Uterus (tissue), 4 donors: ENCODE measurements at places on chromosomes 1 and 21.

- DNase-seq, result no peak
These were observed 76.6 kb downstream of the GPR88 start for GRCh38 chr1:100614570-100614969.

GRCh38 chr1:55153031-55153430 is 62.1 kb downstream of the USP24 start:
- DNase-seq, result no peak

DNA sequence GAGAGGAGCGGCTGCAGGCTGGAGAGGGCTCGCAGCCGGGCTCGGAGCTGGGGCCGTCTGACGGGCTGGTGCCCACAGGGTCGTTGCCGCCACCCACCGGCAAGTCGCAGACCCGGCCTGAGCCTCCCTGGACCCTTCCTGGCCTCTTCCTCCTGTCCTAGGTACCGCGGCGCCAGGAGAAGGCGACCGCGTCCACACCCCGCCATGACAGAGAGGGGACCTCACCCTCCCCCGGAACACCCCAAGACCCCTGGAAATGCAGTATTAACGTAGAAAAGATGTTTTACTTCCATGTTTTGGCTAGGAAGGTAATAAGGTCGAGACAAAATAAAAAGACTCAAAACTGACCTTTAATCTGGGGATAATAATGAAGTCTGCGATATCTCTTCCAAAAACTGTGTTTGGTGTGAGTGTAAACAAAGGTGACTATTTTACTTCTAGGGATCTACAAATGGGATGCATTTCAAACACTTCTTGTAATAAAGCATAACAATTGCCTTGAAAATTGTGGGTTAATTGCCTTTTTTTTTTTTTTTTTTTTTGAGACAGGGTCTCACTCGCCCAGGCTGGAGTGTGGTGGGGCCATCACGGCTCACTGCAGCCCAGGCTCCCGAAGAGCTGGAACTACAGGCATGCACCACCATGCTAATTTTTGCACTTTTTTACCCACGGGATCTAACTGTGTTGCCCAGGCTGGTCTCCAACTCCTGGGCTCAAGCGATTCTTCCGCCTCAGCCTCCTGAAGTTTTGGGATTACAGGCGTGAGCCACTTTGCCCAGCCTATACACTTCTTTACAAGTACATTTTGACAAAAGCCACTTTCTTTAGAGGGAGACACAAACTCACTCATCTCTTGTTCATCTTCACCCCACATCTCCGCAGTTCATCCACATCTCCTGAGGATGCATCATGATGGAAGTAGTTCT is 838 bp upstream of the RSRP1 start:
- no peak for DNase-seq

- DNase-seq, result no peak
These were observed 114.6 kb upstream of the ATP1B1 start for GRCh38 chr1:168991667-168992475.

DNA sequence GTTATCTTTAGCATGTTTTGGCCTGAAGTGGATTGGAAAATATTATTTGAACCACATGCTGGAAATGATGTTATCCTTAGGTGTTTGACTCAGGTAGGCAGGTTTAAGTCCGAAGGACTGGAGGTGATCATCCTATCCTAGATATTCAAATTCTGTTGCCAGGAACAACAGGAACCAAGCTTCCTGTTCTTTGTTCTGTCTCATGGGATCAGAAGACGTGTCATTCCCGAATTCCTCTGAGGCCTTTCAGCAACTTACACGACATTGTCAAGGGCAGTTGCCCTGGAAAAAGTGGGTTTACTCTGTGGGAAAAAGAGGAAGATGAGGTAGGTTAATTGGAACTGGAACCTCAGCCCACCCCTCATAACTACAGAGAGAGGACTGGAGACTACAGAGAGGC is 36.6 kb downstream of the SLAMF6 start:
- no peak for DNase-seq

- DNase-seq, result no peak
These were observed 239.7 kb upstream of the PLD5 start for GRCh38 chr1:242764161-242764560.

DNA sequence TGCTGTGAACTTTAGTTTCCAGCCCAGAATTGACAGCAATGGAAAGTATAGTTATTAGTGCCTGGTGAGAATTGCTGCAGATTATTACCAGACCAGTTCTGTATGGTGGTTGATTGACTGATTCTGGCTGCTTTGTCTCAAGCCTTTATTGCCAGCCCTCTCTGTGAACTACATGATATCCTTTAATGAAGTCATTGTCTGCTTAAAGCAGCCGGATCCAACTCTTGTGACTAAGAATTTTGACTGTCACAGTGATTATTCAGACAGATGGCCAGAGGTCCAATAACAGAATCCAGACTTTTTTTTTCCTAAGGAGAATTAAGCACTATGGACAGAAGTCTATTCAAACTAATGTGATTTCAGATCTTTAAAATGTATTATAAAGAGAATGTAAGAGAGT is 1548.6 kb upstream of the B3GALT2 start:
- DNase-seq, result no peak

DNA sequence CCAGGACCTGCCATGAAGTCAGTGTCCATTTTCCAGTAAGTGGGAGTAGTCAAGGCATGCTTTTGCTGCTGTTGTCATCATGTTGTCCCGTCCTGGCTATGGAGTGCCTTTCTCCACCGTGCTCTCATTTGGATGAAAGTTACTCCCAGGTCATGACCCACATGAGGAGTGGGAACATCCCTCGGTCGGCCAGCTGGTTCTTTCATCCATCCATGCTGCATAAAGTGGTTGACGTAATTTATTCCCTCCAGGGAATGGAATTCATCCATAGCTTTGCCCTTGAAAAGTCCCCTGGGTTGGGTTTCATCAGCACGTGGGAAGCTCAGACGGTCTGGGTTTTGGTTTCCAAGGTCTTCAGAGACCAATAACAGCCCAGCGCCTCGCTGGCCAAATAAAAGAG is 11.6 kb downstream of the PLA2G2A start:
- peak; percentile 17 for DNase-seq

- no peak for DNase-seq
These were observed 19.2 kb downstream of the SFT2D2 start for GRCh38 chr1:168245042-168245441.

DNA sequence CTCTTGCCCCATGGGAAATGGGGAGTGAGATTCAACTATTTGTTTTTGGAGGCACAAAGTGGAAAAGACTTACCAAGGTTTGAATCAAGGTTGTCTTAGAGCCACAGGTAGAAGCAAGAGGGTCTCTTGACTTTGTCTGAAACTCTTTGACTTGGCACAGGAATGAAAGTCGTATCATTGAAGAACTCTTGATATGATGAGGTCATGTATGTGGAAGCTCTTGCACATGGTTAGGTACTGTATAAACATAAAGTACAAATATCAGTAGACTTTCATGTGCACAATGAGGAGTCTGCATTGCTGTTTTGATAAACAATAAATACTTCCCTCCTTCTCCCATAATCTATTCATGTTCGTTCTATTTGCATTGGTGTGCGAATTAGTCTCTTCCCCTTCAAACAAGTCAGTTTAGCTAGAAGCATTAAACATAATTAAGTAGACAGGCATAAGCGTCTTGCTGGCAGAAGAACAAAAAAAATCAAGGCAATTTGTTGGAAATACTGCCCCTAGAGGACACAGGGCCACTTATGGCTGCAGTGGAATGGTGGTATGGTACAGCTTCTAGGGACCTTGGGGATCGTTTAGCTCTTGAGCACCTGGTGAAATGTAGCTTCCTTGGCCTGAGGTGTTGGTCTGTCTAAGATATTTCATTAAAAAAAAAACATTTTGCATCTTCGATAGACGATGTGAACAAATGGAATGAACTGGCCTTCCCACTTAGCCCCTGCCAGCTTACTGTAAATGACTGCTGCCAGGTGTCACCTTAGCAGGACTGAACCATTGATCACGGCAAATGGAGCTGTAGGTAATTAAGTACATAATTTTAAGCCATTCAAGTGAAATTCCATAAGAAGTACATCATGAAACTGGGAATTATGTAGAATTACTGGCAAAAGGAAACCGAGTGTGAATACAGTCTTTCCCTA is 218.0 kb upstream of the GALNT2 start:
- no peak for DNase-seq

GRCh38 chr21:16577975-16578374 is 848.2 kb downstream of the USP25 start:
- no peak for DNase-seq

DNA sequence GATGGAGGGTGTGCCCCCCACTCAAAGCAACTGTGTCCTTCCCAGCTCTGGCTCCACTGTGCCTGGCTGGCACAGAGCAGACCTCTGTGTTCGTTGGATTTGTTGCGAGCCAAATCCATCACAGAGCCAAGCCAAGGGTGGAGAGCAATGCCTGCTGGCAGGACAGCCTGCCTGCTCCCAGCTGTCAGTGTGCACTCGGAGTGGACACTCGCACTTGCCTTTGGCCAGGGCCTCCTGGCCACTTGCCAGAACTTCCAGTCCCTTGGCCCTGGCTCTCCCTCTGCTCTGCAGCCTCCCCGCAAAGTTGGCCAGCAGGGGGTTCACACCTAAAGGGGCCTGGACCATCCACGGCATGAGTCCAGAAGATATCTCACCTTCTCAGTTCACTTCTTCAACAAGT is 16.4 kb downstream of the HEYL start:
- no peak for DNase-seq

DNA sequence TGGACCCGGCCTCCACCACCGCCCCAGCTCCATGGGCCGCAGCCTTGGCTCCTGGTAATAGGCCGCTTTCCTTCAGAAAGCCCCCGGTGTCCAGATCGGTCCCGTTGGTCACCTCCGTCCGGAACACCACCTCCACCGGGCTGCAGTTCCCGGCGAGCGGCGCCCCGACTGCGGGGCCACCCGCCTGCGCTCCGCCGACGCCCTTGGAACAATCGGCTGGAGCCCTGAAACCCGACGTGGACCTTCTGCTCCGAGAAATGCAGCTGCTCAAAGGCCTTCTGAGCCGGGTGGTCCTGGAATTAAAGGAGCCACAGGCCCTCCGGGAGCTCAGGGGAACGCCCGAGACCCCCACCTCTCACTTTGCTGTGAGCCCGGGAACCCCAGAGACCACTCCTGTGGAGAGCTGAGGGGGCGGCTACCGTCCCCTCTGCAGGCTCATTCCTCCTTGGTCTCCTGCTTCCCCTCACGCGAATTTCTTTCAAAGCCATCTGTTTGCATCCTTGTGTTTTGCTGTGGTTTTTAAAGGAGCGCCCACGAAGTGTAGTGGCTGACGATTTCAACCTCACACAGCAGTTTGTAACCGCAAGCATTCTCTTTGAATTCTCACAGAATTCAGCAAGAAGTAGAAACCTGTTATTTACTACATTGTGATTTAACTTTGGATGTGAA is 6.0 kb downstream of the FCRLB start:
- no peak for DNase-seq

DNA sequence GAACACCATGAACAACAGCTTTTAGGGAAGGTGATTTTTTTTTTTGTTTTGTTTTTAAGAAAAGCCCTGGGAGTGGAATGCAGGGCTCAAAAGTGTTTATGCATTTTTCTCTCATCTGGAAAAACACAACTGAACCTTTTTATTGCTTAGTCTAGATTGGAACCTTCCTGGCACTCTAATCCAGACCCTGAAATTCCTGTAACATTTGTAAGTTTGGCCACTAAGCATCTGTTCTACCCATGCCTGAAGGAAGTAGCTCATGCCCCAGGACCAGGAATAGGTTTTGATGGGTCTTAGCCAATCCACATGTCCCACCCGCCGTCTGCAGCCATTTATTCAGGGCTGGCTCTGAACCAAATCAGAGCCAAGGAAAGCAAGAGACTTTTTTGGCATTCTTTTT is 39.7 kb upstream of the SLC2A1 start:
- DNase-seq, result no peak

- DNase-seq, result no peak
These were observed 298.8 kb upstream of the LYPLAL1 start for GRCh38 chr1:218874801-218875400.

GRCh38 chr1:233140974-233141373 is 154.6 kb downstream of the PCNX2 start:
- DNase-seq, result no peak

DNA sequence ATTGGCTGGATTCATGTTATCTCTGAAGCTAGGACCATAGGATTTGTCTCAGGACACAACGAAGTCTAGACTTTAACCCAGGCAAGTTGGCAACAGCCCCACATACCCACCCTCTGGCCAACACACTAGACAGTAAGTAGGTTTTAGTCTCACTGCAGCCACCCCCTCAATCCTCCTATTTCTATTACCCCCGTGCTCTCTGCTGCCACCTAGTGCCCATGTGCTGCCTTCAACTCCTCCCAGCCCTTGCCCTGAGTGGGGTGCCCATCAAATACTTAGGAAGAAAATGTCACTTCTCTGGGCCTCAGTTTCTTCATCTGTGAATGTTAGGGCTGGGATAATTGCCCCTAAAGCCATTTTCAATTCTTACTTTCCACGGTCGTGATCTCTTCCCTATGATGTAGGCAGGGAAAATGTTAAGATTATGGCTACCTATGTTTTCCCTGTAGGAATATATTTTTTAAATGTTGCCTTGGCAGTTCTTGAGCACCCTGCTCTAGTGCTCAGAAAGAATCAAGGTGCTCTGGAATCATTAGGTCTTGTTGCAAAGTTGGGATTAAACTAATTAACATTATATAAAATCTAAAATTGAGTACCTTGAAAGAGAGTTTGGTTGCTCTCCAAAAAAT is 213.0 kb downstream of the LMX1A start:
- no peak for DNase-seq

- no peak for DNase-seq
These were observed 10.3 kb upstream of the ETS2 start for GRCh38 chr21:38795475-38795874.

- DNase-seq, result no peak
These were observed 2.6 kb downstream of the CHML start for GRCh38 chr1:241637604-241638003.

- DNase-seq, result no peak
These were observed 85.5 kb downstream of the C1orf94 start for GRCh38 chr1:34262023-34262853.

DNA sequence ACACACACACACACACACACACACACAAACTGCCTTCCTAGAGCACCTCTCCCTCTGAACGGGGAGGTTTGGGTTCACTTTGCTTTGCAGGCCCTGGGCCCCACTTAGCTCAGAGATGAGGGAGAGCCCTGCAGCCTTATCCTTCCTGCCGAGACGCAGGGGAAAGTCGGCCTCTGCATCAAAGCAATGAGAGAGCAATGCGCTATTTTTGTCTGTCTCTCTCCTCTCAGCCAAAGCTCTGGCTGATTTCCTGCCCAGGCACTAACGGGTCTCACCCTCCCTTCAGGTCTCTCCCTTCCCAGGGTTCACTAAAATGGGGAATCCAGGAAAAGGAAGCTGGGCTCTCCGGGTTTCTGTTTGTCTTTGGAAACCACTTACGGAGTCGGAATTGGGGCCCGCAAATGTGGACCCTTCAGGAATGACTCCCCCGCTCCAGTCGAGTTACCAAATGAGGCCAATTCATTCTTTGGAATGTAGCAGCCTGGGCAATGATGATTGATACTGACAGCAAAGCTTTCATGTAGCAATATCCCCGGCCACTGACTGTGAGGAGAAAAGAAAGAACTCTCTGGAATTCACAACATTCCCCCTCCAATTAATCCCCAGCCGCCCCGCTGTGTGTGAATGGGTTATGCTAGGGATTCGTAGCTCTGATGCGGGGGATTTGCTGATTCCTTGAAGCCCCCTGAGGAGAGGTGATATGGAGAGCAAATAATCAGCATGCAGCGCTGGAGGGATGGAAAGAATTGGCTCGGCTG is 61.5 kb upstream of the WLS start:
- DNase-seq, result peak; percentile 20
